ENCODE measurements at places on chromosomes 3 and 15. TPM values are rescaled to one million over a fixed set of nuclear protein-coding genes. Genes with fewer than 3 reads are reported as not detected.

GRCh38 chr15:73368301-73369136, at the start of gene HCN4:
Gene HCN4, minus strand, starts transcription at chr15:73368958. Its CDS starts 688 bp downstream, at chr15:73368270.
- H3K27ac ChIP-seq: no peak within 1 kb of the TSS
- no peak for DNase-seq
- H3K36me3 ChIP-seq: no peaks in the 10 kb centered on the region
- no peaks in the 10 kb centered on the region for H3K4me1 ChIP-seq

DNA sequence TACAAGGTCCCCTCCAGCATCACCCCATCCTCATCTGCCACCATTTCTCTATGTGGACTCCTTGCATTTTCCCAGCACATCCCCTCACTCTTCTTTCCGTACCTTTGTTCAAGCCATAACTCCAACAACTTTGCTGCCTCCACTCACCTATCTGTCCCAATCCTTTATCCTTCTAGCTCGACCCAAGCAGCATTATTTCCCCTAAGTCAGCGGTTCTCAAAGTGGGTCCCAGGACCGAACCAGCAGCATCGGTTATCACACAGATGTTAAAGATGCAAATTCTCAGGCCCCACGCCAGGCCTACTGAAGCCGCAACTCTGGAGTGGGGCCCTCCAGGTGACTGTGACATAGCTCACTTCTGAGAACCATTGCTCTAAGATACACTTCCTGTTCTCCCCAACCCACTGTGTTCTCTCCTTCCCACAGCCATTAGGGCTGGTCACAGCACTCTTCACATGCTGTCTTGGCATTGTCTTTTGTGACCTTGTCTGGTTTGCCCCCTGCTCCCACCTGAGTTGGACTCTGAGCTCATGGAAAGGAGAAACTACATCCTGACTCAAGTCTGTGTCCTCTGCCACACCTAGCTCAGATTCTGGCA, 56.2 kb downstream of the AAGAB start:
- H3K4me3 ChIP-seq: no peak overlapping the region
- H3K4me1 ChIP-seq: peaks cover 2% of the 10 kb centered on the region
- H3K27ac ChIP-seq: peak overlapping the region; percentile 21

GRCh38 chr3:72733676-72734075, 114.6 kb downstream of the SHQ1 start:
- no peak for DNase-seq
- H3K4me3 ChIP-seq: no peak overlapping the region
- peaks cover 8% of the 10 kb centered on the region for H3K4me1 ChIP-seq
- no peaks in the 10 kb centered on the region for H3K27me3 ChIP-seq

DNA sequence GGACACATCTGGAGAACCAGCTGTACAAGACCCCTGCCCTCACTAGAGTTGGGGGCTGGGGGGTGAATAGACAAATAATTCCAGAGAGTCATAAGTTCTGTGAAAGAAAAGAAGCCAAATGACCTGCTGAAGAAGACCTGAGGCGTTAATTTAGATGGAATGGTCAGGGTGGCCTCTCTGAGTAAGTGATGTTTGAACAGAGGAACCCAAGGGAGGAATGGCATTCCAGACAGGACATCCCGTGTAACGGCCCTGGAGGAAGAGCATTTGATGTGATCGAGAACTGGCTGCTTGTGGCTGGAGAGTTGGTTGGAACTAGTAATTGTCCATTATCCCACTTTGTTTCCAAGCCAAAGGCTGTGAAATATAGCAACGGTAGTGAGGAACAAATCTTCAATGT, 1.7 kb downstream of the NR2C2 start:
- H3K4me1 ChIP-seq: peaks cover 34% of the 10 kb centered on the region
- no peak for DNase-seq
- H3K27me3 ChIP-seq: no peaks in the 10 kb centered on the region
- peak overlapping the region; percentile 99 for H3K4me3 ChIP-seq
- peaks cover 40% of the 10 kb centered on the region for H3K36me3 ChIP-seq

DNA sequence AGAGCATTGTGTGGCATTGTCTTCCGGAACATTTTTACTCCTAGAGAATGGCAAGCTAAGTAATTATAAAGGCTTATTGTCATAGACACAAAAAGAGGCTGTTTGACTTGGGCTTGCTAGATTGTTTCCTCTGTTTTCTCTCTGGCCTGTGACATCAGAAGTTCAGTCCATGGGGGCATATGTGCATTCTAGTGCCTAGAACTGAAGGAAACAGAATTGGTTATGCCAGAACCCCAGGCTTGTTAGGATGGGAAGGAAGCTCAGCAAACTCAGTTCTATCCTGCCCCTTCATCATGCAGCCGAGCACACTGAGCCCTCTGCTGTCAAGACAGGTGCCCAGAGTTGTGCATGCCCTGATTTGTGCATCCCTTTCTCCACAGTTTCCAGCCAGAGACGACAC, 131.3 kb downstream of the PDE8A start:
- DNase-seq: no peak
- no peaks in the 10 kb centered on the region for H3K27me3 ChIP-seq
- peaks cover 37% of the 10 kb centered on the region for H3K36me3 ChIP-seq
- no peak overlapping the region for H3K27ac ChIP-seq

DNA sequence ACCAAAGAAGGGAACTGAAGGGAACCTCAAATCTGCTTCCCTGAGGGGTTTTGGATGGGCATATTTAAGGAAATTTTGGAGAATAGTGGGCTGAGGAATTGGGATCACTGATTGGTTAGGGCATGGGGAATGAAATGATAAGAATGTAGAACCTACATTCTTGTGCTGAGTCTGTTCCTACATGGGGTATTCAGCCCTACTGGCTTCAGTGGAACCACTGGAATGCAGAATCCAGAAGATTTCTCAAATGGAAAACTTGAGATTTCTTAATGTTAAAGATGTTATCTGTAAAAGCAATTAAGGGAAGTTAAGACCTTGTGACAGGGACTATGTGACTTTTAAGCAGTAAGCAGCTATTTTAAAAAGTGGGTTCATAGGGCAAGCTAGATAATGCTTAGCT, 1062.4 kb downstream of the AGBL1 start:
- DNase-seq: no peak
- no peak overlapping the region for H3K4me3 ChIP-seq
- no peak overlapping the region for H3K27ac ChIP-seq
- peaks cover 13% of the 10 kb centered on the region for H3K27me3 ChIP-seq

The RFTN1 gene
- 84.8 TPM for total RNA-seq

All from activated naive CD8-positive, alpha-beta T cell treated with anti-CD3 and anti-CD28 coated beads for 36 hours (primary cell).